ENCODE measurements at places on chromosomes 12 and 14.

DNA sequence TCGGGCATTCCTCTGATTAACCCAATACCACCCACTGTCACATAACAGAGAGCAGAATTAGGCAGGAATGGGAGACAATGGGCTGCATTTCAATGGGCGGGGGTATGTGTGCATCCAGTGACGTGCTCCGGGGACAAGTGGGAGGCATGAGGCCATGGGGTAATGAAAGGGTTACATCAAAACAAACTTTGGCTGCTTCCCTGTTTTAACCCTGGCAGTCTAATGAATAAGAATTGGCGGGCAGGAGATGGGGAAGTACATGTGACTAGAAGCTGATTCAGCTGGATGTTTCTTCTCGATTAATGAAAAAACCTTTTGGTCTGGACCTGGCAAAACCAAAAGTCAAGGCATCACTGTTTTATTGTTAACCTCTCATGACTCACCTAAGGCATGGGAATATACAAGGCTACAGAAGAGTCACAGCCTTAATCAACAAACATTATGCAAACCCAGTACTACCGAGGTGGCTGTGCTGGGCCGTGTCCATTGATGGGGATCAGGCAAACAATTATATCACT is 44.2 kb downstream of the SOCS2 start:
- no peak for DNase-seq

DNA sequence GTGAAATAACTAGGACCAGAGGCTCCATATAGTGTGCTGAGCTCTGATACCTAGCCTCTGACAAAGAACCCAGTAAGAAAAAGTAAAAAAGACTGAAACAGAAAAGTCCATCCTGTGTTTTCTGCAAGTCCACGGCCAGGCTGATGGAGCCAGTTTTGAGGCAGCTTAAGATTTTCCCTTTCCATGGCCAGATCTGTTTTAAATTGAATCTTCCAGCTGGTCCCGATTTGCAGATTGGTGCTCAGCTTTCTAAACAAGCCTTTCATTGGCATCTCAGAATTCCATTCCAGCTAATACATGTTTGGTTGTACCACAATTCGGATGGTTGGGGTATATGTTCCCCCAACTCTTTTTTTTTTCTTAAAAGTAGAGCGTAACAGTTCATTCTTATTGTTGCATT is 152.0 kb downstream of the DACT1 start:
- peak; percentile 35 for DNase-seq

DNA sequence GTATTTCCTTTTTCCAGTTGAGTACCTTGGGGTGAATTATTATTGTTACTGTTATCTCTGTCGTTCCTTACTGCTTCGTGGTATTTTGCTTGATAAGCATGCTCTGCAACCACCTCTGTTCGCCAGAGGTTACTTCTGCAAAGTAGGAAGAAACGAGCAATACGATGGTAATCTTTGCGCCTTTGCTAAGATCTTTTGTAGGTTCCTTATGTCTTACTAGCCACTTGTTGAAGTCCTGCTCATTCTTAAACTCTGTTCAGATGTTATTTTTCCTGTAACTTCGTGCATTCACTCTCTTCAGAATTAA is 729 bp upstream of the M6PR start:
- no peak for DNase-seq

- no peak for DNase-seq
Measured at GRCh38 chr14:104793703-104793959, 1.9 kb downstream of the AKT1 start.

GRCh38 chr14:100620255-100621100 is 33.3 kb upstream of the BEGAIN start:
- DNase-seq: no peak

DNA sequence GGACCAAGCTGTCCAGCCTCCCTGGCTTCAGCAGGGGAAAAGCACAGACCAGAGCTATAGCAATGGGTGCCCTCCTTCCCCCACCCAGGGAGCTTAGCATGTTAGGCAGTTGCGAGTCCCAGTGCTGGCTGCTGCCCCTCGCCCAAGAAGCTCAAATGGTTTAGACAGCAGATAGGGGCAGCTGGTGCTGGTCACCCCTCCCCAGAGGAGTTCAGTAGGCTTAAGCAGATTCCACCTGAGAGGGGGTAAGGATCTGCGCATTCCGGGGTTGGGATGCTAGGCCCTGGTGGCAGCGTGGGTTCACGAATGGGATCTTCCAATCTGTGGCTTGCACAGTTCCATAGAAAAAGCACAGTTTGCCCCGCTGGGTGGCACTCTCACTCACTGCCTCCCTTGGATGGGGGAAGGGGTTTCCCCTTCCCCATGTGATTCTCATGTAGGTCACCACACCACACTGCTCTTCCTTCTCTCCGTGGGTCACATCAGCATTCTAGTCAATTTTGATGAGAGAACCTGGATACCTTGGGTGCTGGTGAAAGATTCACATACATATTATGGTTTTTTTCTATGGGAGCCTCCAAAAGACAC is 665.6 kb downstream of the C12orf50 start:
- no peak for DNase-seq

DNA sequence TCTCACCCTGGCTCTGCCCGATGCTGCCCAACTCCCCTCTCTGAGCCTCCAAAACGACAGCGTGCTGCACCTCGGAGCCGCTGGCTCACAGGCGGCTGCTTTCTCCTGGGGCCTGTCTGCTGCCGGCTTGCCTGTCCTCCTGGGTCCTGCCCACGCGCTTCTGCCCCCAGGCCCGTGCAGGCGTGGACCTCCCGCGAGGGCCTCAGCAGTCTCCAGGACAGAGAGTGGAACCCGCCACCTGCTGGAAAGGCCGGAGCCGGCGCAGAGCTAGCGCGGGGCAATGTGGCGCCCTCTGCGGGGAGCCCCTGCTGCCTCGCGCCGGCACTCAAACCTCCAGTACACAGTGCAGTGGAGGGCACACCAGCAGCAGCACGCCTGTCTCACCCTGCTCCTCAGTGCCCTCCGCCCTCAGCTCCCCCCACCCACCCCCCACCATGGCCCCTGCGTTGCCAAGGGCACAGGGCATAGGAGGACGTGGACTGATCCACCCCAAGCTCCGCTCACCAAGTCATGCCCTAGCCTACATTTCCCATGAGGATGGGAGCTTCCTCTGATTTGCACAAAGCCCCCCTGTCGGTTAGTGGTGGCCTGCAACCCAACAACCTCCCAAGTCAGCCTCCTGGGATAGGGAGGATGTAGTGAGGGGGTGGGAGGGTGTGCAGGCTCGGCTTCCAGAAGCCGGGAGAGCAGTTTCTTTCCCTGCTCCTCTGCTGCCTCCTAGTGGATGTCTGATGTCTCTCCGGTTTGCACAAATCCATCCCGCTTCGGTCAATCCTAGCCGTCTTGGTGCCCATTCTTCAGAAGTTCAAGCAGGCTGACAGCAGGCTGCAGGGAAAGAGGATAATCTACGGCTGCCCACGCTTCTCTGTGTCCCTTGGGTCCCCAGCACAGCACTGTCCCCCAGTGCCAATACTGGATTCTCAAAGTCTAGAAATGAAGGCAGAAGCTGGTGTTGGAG is 25.2 kb downstream of the KRT8 start:
- DNase-seq: peak; percentile 73

- DNase-seq: no peak
Measured at GRCh38 chr14:102442241-102443211, 67.0 kb downstream of the ANKRD9 start.

GRCh38 chr12:6078398-6079096 is 45.9 kb downstream of the VWF start:
- no peak for DNase-seq

GRCh38 chr12:5716976-5717375 is 228.1 kb downstream of the ANO2 start:
- no peak for DNase-seq

- no peak for DNase-seq
Measured at GRCh38 chr14:61279082-61279481, 2.1 kb downstream of the TMEM30B start.

DNA sequence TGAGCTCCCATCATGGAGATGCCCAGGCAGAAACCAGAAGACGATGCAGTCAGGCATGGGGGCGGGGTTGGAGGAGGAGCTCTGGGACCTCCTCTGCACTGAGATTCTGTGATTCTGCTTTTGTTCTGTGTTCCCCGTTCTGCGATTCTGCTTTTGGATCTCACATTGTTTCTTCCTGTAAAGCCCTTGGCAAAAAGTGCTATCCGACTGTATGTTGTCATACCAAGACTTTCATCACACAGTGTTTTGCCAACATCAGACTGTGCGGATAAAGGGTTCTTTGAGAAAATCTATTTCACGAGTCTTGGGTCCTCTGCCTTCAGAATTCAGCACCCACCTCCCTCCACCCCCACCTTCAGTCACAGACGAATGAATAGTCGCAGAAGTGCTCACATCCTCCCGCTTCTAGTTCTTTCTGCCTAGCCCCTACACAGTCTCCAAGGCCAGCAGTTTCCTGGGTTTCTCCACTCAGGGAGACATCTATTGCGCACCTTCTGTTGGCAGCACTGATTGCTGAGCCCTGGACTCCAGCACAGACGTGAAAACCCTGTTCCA is 24.7 kb upstream of the PWP1 start:
- DNase-seq: no peak

- DNase-seq: no peak
Measured at GRCh38 chr12:15562263-15562662, 226.9 kb downstream of the EPS8 start.

GRCh38 chr12:125330645-125331341 is 265.6 kb downstream of the AACS start:
- DNase-seq: peak; percentile 19

DNA sequence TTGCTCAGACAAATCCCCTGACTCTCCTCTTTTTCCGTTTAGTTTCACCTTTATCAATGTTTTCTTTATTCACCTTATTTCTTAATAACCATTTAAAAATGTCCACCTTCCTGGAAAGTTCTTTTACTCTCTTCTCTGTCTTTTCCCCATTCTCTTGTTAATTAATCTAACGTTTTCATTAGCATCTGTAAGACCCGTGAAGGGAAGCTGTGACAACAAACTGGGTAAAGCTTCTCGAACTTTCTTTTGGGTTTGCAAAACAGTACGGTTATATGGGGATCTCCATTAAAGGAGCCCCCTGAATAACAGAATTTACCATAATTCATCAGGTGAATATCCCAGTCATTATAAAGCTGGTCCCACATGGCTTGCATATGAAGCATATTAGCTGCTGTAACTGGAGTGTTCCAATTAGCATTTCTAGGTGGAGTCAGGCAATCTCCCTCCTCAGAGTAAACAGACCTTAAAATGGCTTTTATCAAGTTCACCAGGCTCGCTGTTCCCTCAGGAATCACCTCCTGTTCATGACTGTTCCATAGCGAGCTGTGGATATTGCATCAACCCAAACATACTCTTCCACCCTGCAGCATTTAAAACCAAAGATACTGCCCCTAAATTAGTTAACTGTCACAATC is 42.4 kb downstream of the TMEM30B start:
- DNase-seq: no peak

GRCh38 chr12:126747530-126748149 is 1519.3 kb upstream of the TMEM132C start:
- peak; percentile 10 for DNase-seq

DNA sequence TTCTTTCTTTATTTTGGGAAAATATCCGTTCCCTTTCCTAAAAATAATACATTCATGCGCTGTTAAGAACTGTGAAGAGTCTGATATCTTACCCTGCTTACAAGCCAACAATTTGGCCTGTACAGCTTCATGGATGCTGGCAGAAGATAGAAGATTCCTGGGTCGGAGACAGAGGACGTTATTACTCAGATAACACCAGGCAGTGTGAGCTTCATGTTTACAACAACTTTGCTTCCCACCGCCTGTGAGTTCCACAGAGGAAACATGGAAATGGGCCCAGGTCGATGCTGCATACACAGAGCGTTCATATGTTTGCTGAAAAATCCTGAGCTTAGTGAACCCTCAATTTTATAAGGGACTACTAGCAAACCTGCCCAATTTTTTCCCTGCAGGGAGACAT is 705.6 kb upstream of the SEL1L start:
- DNase-seq: no peak

GRCh38 chr12:50276912-50277671 is 6.2 kb downstream of the LIMA1 start:
- DNase-seq: no peak

DNA sequence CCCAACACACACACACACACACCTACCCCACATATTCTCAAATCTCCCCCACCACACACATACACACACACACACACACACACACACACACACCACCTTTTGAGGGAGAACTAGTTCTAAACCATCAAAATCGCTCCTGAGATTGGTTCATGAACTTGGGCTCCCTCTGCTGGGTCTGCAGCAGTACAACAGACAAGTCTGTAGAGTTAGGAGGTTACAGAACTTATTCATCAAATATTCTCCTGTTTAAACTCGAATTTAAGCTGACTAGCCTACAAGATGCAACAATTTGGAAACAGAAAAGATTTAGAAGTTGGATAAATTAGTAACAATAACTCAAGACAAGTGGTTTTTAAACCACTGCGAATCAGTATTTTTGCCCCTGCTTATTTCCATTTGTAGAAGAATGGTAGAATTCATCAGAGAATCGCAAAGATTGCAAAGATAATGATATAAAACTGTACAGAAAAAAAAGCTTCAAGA is 136.4 kb upstream of the USP15 start:
- peak; percentile 38 for DNase-seq

DNA sequence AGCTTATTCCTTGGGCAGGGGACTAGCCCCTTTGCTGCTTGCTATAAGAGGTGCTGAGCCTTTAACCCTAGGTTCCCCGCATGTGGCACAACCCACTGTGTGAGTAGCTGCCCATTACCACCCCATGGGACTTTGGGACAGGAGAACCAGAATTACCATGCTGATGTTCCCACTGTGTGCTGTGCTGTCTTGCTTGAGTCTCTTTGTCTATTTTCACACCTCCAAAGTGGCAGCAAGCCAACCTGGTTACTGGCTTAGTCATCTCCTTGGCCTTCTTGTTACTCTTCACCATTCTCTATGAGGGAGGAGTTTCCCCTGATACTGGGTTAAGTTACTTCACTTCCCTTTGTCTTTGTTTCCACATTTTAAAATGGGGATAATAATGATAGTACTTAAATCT is 73.4 kb upstream of the ETV6 start:
- no peak for DNase-seq

- DNase-seq: peak; percentile 85
Measured at GRCh38 chr12:109716512-109717389, 3.1 kb downstream of the FAM222A start.

- DNase-seq: no peak
Measured at GRCh38 chr14:79702197-79702596, 509.1 kb downstream of the DIO2 start.

DNA sequence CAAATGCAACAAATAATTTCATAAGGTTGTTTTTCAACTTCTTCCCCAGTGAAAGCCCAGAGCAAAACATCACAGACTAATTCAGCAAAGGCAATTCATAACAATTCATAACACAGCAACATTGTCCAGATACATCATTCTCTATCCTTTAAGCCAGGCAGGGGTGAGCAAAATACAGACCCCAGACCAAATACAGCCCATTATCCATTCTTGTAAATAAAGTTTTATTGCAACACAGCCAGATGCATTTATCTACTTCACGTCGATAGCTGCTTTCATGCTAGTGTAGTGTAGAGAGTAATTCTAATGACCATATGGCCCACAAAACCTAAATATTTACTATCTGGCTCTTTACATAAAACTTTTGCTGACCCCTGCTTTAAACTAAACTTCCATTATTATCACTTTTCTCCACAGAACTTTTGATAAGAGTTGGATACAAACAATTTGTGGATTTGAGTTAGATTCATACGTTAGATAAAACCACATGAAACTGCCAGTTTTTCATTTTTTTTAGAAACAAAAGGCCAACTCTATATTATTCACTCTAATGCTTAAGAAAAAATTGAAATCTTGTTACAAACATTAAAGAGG is 174.4 kb downstream of the DUSP6 start:
- DNase-seq: no peak

GRCh38 chr12:100827901-100828520 is 33.4 kb downstream of the ANO4 start:
- DNase-seq: peak; percentile 3

- DNase-seq: no peak
Measured at GRCh38 chr12:105575235-105575634, 244.7 kb downstream of the C12orf75 start.

- DNase-seq: no peak
Measured at GRCh38 chr14:95920769-95921438, 44.3 kb downstream of the TUNAR start.

Measured in fibroblast of gingiva (primary cell).